ENCODE measurements at places on chromosomes 11 and 22. TPM values are rescaled to one million over a fixed set of nuclear protein-coding genes. Genes with fewer than 3 reads are reported as not detected.

DNA sequence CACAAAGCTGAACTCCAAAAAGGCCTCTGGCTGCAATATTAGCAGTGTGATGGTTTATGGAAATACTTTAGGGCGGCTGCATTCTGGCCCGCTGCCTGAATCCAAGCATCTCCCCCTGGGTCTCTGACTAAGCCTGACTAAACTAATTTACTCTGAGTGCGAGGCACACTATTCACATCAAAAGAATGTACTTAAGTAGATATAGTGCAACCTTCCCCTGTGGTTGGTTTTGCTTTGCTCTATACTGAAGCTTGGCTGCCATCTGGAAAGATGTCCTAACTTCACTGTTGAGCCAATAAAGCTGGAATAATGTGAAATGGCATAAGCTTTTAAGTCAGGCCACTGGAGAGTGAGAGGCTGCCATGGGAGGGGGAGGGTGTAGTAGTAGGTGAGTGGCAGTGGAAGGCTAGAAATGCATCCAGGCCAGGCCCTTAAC is 321.6 kb downstream of the AASDHPPT start:
- H3K4me1 ChIP-seq = no peaks in the 10 kb centered on the region
- H3K27ac ChIP-seq = no peak overlapping the region
- no peaks in the 10 kb centered on the region for H3K36me3 ChIP-seq
- no peaks in the 10 kb centered on the region for H3K27me3 ChIP-seq
- no peak for DNase-seq
- H3K4me3 ChIP-seq = no peak overlapping the region

GRCh38 chr11:124167826-124168231 is 15.3 kb upstream of the OR10D3 start:
- peaks cover 10% of the 10 kb centered on the region for H3K27me3 ChIP-seq
- no peak overlapping the region for H3K27ac ChIP-seq
- no peaks in the 10 kb centered on the region for H3K4me1 ChIP-seq
- H3K36me3 ChIP-seq = no peaks in the 10 kb centered on the region
- no peak for DNase-seq

DNA sequence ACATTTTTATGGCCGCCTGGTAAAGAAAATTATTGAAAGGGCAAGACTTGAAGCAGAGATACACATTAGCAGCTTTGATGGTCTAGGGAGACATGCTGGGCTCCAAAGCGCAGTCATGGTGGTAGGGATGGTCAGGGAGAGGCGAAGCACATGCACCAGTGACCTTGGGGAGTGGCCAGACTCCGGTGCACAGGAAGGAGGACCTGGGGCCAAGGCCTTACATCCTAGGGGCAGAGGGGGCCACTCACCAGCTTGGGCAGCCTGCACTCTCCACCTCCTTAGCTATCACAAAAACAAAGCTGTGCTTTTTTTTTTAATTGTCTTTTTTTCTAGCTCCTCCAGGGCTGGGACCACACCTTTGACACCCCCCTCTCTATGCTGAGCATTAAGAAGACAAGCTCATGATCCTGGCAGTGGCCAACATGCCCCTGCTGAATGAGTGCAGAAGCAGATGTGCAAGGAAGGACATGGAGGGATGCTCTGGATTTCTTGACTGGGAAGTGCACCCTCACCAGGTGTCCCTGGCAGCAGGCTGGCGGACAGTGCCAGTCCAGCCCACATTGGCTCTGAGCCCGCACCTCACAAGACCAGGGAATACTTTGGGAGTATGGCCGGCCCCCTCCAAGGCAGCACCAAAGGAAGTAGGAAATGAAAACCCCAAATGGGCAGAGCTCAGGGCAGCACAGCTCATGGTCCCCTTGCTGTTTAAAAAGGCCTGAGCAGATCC is 619.9 kb downstream of the TBC1D22A start:
- H3K4me3 ChIP-seq = no peak overlapping the region
- no peaks in the 10 kb centered on the region for H3K4me1 ChIP-seq
- H3K27me3 ChIP-seq = no peaks in the 10 kb centered on the region
- H3K27ac ChIP-seq = no peak overlapping the region
- DNase-seq = no peak

DNA sequence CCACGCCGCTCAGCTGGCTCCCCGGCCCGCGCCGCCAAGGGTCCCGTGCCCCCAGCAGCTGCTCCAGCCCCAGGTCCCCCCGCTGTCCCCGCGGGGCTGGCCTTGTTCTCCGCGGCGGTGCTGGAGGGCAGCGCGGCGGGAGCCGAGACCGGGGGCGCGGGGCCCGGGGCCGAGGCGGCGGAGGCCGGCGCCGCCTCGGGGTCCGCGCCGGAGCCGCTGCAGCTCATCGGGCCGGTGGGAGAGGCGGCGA is 128 bp downstream of the TAF10 start:
- H3K27ac ChIP-seq = no peak overlapping the region
- H3K27me3 ChIP-seq = no peaks in the 10 kb centered on the region
- peaks cover 35% of the 10 kb centered on the region for H3K36me3 ChIP-seq
- H3K4me3 ChIP-seq = peak overlapping the region; percentile 87
- DNase-seq = no peak

- H3K36me3 ChIP-seq = peaks cover 1% of the 10 kb centered on the region
- H3K27me3 ChIP-seq = peaks cover 14% of the 10 kb centered on the region
- H3K27ac ChIP-seq = no peak overlapping the region
- peaks cover 7% of the 10 kb centered on the region for H3K4me1 ChIP-seq
- DNase-seq = no peak
These were observed 23.4 kb downstream of the ZNF202 start for GRCh38 chr11:123718063-123718462.

HPX gene
- total RNA-seq = 0.64 TPM

TREH gene
- not detected for total RNA-seq

Data from activated naive CD4-positive, alpha-beta T cell treated with anti-CD3 and anti-CD28 coated beads for 36 hours (primary cell).